ENCODE measurements at places on chromosomes 4 and X. TPM values are rescaled to one million over a fixed set of nuclear protein-coding genes. Genes with fewer than 3 reads are reported as not detected.

DNA sequence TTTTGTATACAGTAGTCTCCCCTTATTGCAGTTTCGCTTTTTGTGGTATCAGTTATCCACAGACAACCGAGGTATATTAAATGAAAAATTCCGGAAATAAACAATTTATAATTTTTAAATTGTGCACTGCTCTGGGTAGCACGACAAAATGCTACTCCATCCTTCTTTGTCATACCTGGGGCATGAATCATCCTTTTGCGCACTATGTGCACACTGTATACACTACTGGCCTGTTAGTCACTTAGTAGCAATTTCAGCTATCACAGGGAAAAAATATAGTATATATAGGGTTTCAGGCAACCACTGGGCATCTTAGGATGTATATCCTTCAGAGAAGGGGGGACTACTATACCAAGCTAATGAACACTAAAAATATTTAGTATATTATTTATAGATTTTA lies 198.8 kb upstream of the FAT4 start:
- no peak for DNase-seq
- H3K4me3 ChIP-seq: no peak overlapping the region
- H3K27ac ChIP-seq: no peak overlapping the region
- H3K36me3 ChIP-seq: no peaks in the 10 kb centered on the region
- no peaks in the 10 kb centered on the region for H3K4me1 ChIP-seq

GRCh38 chr4:128690011-128690410 lies 119.5 kb upstream of the JADE1 start:
- no peaks in the 10 kb centered on the region for H3K4me1 ChIP-seq
- H3K27ac ChIP-seq: peak overlapping the region; percentile 43
- DNase-seq: no peak
- H3K36me3 ChIP-seq: no peaks in the 10 kb centered on the region
- H3K27me3 ChIP-seq: no peaks in the 10 kb centered on the region

DNA sequence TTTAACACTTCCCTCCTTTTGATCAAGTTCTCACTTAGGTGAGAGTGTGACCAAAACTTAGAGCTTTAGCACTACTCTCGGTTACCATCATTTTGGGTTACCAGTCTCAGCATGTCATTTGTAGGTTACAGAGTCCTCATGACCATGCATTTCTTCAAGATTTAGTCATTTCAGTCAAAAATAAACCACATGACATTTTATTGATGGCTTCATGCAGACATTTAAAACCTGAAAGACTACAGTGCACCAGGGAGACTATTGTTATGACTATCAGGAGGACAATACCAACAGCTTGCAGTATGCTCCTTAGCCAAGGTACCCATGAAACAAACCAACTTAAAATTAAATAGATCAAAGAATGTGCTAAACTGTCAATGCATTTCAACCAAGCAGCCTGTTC lies 498.1 kb upstream of the FSTL5 start:
- no peaks in the 10 kb centered on the region for H3K36me3 ChIP-seq
- no peak for DNase-seq
- no peak overlapping the region for H3K4me3 ChIP-seq
- no peaks in the 10 kb centered on the region for H3K27me3 ChIP-seq
- H3K4me1 ChIP-seq: no peaks in the 10 kb centered on the region

SSX2 gene
- not detected for total RNA-seq

- DNase-seq: no peak
- H3K27me3 ChIP-seq: no peaks in the 10 kb centered on the region
- H3K27ac ChIP-seq: peak overlapping the region; percentile 23
- peak overlapping the region; percentile 62 for H3K4me3 ChIP-seq
- no peaks in the 10 kb centered on the region for H3K36me3 ChIP-seq
Measured at GRCh38 chr4:153467897-153468262, 1.7 kb downstream of the TMEM131L start.

CABS1 gene
- not detected for total RNA-seq

- H3K36me3 ChIP-seq: no peaks in the 10 kb centered on the region
- peak; percentile 75 for DNase-seq
- no peaks in the 10 kb centered on the region for H3K27me3 ChIP-seq
- H3K27ac ChIP-seq: peak overlapping the region; percentile 100
Measured at GRCh38 chr4:105471566-105472176, 2.2 kb downstream of the PPA2 start.

- no peak overlapping the region for H3K27ac ChIP-seq
- DNase-seq: no peak
- no peaks in the 10 kb centered on the region for H3K27me3 ChIP-seq
- H3K4me1 ChIP-seq: no peaks in the 10 kb centered on the region
Measured at GRCh38 chr4:77631276-77631675, 25.7 kb downstream of the CXCL13 start.
